GM12892 (cell line): ENCODE measurements at places on chromosomes 7 and 10.

DNA sequence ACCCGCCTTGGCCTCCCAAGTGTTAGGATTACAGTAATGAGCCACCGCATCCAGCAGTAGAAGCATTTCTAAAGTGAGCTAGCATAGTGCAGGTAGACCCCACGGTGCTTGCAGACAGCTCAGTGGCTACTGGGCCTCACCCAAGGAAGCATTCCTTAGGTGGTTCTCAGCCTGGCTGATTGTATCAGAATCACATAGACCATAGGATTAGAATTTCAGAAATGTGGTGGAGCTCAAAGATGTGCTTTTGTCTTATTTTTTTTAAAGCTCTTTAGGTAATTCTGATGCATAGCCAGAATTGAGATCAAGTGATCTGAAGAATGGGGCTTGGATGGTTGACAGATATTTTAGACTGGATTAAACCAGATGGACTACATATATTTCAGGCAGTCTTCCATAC, 10.9 kb downstream of the ANLN start:
- DNase-seq: no peak

DNA sequence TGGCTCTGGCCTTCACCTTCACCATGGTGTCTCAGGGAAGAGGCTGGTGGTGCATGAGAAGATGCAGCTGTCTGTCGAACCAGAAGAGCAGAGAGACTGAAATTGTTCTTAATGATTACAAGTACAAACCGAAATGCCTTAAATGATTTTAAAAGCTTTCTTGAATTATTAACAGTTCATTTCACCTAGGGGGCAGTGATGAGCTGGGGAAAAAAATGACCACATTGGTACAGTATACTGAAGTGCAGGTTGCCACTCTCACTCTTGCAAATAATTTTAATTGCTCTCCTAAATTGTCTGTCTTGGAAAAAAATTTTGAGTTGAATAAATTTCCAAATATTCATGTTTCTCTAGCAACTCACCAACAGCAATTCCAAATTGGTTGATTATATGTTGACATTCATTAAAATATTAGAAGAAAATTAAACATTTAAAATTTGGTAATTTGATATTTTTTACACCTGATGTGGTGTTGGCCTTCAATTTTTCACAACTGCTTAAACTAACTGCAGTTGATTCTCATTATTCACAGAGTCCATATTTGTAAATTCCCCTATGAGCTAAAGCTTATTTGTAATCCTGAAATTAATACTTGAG, 692.6 kb downstream of the ZWINT start:
- no peak for DNase-seq

DNA sequence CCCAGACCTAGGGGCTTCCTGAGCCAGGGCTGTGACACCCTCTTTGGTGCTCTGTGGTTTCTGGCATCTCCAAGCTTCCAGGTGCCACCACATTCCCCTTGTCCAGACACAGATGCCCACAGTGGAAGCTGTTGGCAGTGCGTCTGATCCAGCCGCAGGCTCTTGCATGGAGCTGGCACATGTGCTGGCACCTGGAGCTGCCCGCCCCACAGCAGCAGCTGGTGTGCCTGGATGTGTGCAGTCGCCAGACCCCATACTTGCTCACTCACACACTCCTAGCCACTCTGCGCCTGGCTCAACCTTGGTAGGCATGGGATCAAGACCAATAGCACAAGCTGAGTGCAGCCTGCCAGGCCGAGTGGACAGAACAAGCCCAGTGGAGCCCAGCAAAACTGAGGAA, 106.5 kb downstream of the LYZL1 start:
- no peak for DNase-seq

GRCh38 chr10:124465777-124466488, 4.3 kb downstream of the LHPP start:
- DNase-seq: no peak
